ENCODE measurements at places on chromosomes 6 and 20. TPM values are rescaled to one million over a fixed set of nuclear protein-coding genes. Genes with fewer than 3 reads are reported as not detected.

Gene WFDC11
- polyA plus RNA-seq: not detected

Gene FNDC1
- 0.28 TPM for polyA plus RNA-seq

DNA sequence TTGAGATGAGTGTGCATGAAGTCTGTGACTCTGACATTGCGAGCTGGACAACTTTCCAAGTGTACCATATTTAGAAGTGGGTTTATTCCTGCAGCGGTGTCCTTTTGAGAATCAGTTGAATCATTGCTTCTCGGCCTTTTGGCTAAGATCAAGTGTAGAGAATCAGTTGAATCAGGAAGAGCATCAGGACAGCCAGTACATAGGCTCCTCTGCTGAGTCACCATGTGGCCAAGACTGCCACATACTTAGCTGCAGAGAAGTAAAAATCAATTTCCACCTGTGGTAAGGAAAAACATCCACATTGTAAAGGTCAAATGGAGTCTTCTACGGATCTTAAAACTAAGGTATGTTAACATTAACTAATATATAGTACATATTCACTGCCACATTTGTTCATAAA is 428.4 kb upstream of the MARCKS start:
- DNase-seq: no peak

DNA sequence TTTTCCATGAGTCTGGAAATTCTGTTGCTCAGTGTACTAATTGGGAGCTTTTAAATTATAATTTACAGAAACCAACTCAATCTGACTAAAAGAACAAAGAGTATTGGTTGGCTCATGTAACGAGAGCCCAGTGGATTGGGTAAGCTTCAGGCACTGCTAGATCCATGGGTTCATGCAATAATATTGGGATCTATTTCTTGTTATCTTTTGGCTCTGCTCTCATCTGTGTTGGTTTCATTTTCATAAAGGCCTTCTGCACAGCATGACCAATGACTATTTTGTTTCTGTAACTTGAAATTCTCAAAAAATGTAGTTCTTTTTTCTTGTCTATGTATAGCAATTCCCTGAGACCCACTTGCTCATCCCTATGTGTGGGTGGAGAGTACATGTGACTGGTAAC is 12.0 kb downstream of the SLC2A10 start:
- DNase-seq: no peak

Gene FAM217A
- polyA plus RNA-seq: 0.04 TPM

- DNase-seq: no peak
Measured at GRCh38 chr20:55266361-55266760, 739.0 kb downstream of the CBLN4 start.

- DNase-seq: no peak
Measured at GRCh38 chr6:24451581-24452388, 37.6 kb downstream of the GPLD1 start.

- DNase-seq: no peak
Measured at GRCh38 chr20:12947691-12948090, 61.1 kb upstream of the SPTLC3 start.

DNA sequence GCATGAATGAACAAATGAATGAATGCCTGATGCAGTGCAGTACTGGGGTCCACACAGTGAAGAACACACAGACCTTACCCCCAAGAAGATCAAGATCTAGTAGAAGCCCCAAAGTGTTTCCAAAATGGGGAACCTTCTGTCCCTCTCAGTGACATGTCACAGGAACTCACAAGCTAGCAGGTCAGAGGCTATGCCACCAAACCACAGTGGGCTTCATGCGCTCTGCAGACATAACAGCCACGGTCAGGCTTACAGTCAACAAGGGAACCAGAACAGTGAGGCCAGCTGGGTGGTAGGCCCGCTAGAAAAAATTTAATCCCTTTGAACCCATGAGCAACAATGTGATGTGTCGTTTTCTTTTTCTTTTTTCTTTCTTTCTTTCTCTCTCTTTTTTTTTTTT is 20.2 kb upstream of the ARFGEF2 start:
- no peak for DNase-seq

Gene B3GALT4
- polyA plus RNA-seq: 14.5 TPM

DNA sequence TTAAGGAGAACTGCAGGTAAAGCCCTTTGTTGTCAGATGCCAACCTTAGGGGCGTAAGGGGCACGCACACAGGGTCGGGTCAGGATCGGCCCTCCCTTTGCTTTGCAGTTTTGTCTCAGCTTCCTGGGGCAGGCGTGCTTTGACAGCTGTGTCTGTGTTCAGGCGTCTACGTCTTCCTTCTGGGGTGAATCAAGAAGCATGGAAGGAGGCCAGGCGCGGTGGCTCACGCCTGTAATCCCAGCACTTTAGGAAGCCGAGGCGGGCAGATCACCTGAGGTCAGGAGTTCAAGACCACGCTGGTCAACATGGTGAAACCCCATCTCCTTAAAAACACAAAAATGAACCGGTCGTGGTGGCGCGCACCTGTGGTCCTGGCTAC is 1.3 kb downstream of the ZGPAT start:
- no peak for DNase-seq

- no peak for DNase-seq
Measured at GRCh38 chr20:10007747-10008146, 27.0 kb upstream of the ANKEF1 start.

GRCh38 chr6:41331401-41332150 is 3.8 kb upstream of the NCR2 start:
- no peak for DNase-seq

- no peak for DNase-seq
Measured at GRCh38 chr6:72643214-72643613, 21.4 kb downstream of the KCNQ5 start.

- DNase-seq: peak; percentile 77
Measured at GRCh38 chr6:14476793-14477531, 359.4 kb downstream of the CD83 start.

- no peak for DNase-seq
Measured at GRCh38 chr6:151075930-151076555, 163.7 kb upstream of the AKAP12 start.

DNA sequence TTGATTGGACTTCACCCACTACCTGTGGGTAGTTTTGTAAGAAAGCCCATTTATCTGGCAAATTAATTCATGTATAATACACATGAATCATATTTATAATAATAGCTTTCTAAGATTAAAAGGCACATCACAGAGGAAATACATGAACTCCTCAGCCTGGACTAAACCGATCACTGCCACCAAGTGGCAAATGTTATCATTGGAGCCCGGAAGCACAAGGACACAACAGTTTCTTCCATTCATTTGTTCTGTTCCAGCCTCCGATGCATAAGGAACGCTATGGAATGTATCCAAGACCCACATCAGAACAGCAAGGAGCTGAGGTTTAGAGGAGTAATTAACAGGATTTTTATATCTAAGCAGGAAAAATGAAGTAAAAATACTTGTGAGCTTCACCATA is 13.9 kb upstream of the IPCEF1 start:
- peak; percentile 49 for DNase-seq

DNA sequence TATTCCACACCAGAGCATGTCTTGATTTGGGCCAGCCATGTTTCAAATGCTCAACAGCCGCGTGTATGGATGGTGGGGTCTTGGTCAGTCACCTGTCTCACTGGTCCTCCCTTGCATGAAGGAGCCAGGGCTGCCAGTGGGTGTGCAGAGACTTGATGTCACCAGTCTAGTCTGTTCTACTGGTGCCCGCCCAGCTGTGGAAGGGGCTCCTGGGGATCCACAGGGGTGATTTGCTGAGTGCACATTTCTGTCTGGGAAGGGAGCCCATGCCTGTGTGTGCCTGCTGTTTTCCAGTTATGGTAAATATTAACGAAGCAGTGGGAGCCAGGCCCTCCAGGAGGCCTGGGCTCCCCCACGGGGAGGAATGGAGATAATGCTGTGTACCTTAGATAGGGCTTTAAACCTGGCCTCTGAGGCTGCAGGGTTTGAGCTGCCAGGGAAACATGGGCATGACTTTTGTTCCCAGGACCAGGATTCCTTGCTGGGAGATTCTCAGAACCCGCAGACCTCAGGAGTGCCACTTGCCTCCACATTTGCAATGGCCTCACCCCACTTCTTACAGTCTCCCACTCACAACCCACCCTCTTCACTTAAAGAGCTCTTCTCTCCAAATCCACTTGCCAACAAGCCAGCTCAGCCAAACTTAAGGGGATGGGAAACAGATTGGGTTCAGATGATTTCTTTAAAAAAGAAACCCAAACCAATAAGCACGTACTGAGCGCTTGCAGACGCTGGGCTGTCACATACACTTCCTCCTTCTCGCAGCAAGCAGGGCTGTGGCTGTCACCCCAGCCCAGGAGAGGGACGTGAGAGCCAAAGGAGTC is 54.1 kb downstream of the VEGFA start:
- peak; percentile 92 for DNase-seq

GRCh38 chr6:42012501-42013133 is 37.7 kb upstream of the TAF8 start:
- DNase-seq: no peak

Gene MYMX
- polyA plus RNA-seq: not detected

Gene PRL
- polyA plus RNA-seq: not detected

GRCh38 chr6:70176842-70177550 is 125.9 kb downstream of the COL9A1 start:
- DNase-seq: no peak

DNA sequence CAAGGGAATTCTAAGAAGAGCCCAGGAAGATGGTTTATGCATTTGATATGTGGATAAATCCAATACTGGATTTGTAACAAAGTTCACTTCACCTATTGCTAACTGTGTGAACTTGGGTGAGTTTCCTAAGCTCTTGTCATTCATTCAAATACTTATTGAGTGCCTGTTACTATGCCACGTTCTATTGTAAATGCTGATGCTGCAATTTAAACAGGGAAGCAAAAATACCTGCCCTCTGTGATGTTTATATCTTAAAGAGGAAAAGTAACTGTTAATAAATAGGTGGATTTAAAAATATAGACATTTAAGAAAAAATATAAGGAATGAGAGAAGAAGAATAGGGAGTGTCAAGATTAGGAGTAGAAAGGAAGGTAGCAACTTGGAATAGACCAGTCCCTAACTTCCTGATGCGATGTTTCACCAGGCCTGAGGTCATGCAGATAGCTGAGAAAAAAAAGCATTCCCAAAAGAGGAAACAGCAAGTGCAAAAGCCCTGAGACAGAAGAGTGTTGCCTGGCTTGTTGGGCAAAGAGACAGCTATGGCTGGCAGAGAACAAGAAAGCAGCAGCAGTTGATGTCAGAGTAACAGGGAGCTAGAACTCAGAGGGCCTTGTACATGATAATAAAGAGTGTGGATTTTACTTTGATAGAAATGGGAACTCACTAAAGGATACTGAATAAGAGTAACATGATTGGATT is 54.3 kb upstream of the TCF21 start:
- DNase-seq: no peak

GRCh38 chr20:48983423-48984400 is 62.2 kb downstream of the ARFGEF2 start:
- DNase-seq: no peak

GRCh38 chr6:33856655-33857054 is 52.9 kb upstream of the MLN start:
- peak; percentile 19 for DNase-seq

Gene TBXT
- polyA plus RNA-seq: not detected

DNA sequence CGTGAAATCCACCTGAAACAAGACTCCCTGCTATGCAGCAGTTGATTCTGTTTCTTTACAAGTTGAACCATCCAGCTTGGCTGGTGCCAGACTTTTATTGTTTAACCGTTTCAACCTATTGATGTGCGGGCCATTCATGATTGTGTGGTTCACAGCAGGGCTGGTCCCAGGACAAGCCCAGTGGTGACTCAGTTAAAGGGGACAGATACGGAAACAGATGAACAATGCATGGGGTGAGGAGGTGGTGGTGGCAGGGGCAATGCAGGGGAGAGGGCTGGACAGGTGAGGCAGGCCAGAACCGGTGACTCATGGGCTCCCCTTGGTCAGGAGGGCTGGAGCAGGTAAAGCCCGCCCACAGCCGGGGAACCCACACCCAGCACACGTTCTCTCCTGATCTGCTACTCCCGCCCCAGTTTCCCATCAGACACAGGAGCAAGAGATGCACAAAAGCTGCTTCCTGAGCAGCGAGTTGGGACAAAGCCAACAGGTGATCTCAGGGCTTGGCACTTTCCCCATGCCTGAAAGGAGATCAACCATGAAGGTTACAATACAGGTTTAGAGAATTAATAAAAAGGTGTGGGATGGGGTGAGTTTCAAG is 232.2 kb downstream of the LY86 start:
- no peak for DNase-seq

Gene RPL10A
- 2,603 TPM for polyA plus RNA-seq

DNA sequence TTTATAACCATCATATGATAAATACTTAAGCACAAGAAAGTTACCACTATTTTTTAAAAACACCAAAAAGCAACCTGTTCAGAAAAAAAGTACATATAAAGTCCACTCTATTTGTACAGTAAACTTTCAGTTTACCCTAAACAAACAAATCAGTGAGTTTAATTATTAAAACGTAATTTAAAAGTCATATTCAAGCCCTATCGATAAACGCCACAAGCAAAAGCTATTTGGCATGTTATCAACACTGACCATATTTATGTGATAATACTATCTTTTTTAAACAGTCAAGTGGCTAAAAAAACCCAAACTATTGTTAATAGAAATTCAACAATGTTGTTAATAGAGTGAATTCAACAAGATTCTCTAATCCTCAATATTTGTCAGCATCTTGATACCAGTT is 1.9 kb downstream of the KATNA1 start:
- no peak for DNase-seq

Gene MOXD1
- 2.5 TPM for polyA plus RNA-seq

GRCh38 chr6:14046476-14047068 is 71.0 kb upstream of the CD83 start:
- DNase-seq: peak; percentile 68

DNA sequence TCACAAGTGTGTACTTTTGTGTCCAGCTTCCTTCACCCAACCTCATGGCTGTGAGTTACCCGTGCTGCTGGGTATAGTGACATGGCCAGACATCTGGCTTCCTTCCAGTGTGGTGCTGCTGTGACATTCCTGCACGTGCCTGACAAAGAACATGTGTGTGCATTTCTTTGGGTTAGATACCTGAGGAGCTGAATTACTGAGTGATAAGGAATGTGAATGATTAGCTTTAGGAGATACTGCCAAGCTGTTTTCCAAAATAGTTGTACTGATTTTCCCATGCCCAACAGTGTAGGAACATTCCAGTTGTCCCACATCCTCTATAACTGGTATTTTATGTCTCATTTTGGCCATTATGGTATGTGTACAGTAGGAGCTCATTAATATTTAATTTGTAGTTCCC is 132.5 kb downstream of the PREX1 start:
- DNase-seq: no peak

Gene LST1
- polyA plus RNA-seq: 20.6 TPM

Gene ADGRB3
- not detected for polyA plus RNA-seq
